Liver (tissue), 10 donors: ENCODE measurements at places on chromosomes 7 and 10. TPM values are rescaled to one million over a fixed set of nuclear protein-coding genes. Genes with fewer than 3 reads are reported as not detected.

DLX5 gene
- not detected for total RNA-seq

STAG3 gene
- 0.28 TPM for total RNA-seq

OGDHL gene
- total RNA-seq: 67.9 TPM

ZNF804B gene
- not detected for total RNA-seq

ADRB1 gene
- 0.17 TPM for total RNA-seq

MALRD1 gene
- 0.37 TPM for total RNA-seq

TMEM60 gene
- 4.9 TPM for total RNA-seq

PTPRZ1 gene
- 0.17 TPM for total RNA-seq

CALY gene
- total RNA-seq: not detected

- DNase-seq: no peak
Observed at GRCh38 chr10:129631006-129631405, 164.0 kb downstream of the MGMT start.

GRCh38 chr7:23600236-23600635, 3.1 kb downstream of the CCDC126 start:
- DNase-seq: no peak

DNA sequence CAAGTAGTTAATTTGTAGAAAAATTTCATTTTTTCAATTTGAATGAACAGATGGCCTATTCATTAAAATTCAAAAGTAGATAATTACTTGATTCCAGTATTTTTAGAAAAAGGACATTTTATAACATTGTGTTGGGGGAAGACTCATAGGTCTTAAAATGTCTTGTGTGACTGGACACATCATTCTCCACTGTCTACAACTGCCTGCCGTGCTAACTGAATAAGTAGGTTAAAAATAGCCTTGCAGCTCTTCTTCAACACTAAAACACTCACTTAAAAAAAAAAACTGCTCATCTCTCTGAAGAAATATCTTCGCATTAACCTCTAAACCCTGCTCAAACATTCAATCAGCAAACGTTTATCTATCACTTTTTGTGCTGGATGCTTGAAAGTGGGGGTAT, 253.8 kb downstream of the CSTF2T start:
- DNase-seq: no peak

- DNase-seq: no peak
Observed at GRCh38 chr10:126080879-126081411, 184.6 kb downstream of the FANK1 start.

DNA sequence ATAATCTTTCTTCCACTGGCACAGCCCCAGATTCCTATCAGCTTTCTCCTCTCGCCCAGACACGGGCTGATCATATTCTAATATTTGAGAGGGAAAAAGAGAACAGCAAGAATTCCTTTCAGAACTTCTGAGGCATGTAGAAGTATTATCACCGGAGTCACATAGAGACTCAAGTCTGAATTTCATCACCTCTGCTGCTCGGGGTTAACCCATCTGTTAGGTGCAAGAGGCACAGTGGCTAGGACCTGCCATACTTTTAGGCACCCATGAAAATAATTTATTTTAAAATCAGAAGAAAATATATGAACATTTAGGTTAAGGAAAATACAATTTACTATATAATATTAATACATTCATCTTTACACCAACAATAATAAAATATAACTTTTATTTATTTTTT, 21.0 kb downstream of the PANK1 start:
- no peak for DNase-seq

DNA sequence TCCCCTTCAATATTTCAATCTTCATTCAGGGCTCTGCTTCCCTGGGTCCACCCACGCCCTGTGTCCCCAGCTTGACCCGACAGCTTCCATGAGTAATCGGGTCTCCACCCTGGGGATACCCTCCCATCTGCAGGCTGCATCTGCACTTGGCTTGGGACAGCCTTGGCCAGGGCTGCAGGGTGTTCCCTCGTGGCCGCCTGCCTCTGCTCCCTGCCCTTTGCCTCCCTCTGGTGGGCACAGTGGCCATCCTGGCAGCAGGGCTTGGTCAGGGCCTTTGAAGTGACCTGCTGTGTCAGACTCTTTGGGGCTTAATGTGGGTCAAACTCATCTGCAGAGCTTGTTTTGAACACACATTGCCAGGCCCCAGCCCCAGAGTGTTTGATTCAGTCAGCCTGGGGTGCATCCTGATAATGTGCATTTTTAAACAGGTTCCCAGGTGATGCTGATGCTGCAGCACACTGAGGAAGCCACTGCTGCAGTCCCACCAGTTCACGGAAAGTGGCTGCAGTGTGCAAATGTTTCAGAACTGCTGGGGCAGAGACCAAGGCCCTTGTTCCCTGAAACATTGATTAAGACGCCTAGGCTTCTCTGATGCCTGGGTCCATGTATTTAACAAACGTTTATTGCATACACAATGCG, 80.7 kb upstream of the SEC61G start:
- DNase-seq: peak; percentile 45

DNA sequence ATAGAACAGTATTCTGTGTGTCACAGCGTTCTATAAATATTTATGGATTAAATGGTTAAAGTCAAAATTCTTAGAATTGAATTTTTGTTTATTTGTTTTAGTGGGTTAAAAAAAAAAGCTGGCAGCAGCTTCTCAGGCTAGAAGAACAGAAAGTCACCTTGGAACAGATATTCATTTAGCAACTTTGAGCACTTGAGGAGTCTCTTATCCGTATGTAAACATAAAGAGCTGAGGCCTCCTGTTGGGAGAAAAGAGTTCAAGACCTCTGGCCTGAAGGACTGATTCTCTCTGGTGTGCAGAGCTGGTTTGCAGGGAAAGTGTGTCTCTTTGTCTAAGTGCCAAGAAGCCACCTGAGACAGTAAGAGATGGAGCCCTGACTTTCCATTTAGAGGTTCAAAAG, 109.9 kb downstream of the HERPUD2 start:
- no peak for DNase-seq

GRCh38 chr10:126073606-126074005, 177.2 kb downstream of the FANK1 start:
- DNase-seq: no peak

GRCh38 chr7:106520962-106521514, 139.9 kb downstream of the CCDC71L start:
- DNase-seq: no peak

DNA sequence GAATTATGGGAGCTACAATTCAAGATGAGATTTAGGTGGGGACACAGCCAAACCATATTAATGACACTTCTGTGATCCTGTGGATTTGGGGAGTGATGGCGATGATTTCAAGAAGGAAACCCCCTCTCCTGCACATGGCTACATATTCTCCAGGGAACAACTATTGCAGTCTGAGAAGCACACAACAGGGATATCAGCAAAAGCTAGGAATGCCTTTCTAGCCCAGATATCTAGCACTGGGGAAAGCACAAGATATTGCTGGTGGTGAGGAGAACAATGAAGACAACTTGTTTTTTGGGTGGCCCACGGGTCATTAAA, 24.3 kb downstream of the EPDR1 start:
- no peak for DNase-seq

DNA sequence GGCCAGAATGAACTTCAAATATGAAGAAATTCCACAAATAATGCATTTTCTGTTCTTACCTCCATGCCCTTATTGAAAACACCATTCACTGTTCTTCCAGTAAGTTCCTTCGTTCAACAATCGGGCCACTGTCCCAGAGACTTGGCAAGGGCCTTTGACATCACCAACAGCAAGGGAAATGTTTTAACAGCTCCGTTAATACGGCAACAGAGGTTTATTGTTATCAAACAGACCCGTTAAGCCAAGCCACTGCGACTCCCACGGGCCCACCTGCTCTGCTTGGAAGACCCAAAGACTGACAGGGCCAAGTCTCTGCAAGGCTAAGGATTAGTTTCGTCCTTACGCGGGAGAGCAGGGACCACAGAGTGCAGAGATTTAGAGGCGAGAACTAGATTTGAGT, 43.4 kb upstream of the LYZL1 start:
- no peak for DNase-seq

DNA sequence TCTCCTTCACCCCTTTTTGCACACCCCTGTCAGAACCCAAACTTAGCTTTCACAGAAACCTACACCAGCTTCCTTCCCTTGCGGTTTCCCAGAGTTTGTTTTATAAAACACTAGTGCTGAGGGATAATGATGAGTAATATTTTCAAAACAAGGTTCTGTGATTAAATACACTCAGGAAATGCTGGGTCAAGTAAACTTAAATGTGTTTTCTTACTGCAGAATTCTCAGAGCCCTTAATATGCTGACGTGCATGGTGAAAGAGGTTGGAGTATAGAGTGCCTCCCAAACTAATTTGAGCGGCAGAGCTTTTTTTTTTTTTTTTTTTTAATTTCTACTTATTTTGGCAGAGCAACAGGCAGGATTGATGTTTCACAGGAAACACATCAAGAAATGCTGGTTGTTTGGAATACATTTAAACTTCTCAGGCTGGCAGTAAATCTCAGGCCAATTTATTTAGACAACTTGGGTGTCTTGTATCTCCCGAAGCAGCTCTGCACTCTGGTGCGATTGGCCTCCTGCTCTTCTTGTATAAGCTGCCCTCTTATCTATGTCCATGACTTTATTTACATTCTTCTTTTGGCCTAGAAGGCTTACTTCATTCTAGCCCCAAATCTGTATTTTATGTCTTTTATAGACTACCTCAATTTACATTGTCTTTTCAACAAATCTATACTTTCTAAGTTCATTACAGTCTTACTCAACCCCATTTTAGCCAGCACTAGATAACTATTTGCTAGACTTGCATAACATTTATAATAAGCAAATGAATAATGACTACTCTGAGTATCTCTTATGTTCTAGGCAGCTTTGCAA, 165.4 kb downstream of the BMPER start:
- no peak for DNase-seq

- DNase-seq: no peak
Observed at GRCh38 chr10:2128991-2129390, 391.7 kb upstream of the ADARB2 start.

- no peak for DNase-seq
Observed at GRCh38 chr7:30155481-30155880, 20.7 kb downstream of the MTURN start.

- no peak for DNase-seq
Observed at GRCh38 chr7:66016131-66016461, 34.1 kb upstream of the GUSB start.

GRCh38 chr7:158811461-158811860, 17.8 kb downstream of the ESYT2 start:
- no peak for DNase-seq

DNA sequence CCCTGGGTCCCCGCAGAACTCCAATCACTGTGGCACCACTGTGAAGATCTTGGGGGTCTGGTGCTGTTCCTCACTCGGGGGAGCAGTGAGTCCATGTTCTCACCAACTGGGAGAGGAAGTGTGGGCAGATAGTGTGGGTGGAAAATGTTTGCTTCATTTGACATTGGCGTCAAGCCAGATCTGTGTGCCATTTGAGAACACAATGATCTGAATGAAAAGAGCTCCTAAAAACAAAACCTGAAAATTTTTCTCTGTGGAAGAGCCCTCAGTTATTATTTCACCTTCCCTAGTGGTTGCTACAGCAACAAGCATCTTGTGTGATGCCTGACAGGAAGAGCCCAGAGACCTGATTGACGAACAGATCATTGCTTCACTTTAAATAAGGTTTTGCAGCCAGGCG, 125.6 kb downstream of the VIPR2 start:
- no peak for DNase-seq

- no peak for DNase-seq
Observed at GRCh38 chr7:2824678-2825461, 19.2 kb downstream of the GNA12 start.

GRCh38 chr7:26995666-26996065, 100.1 kb downstream of the HOXA1 start:
- no peak for DNase-seq

DNA sequence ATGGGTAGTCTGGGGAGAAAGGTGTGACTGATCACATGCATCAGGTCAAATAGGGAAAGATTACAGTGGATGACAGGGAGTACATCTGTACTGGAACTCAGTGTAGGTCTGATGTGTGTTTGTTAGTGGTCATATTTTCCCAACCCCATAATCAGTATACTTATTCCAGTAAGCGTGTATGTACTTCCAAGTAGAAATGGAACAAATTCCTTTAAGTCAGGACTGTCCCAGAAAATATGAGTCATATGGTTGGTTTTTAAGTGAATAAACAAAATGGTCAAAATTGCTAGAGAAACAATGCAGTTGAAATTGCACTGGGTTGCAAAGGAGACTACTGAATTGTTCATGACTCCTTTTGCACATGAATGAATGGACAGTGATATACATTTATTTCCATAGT, 118.8 kb upstream of the MYO3A start:
- DNase-seq: no peak

DNA sequence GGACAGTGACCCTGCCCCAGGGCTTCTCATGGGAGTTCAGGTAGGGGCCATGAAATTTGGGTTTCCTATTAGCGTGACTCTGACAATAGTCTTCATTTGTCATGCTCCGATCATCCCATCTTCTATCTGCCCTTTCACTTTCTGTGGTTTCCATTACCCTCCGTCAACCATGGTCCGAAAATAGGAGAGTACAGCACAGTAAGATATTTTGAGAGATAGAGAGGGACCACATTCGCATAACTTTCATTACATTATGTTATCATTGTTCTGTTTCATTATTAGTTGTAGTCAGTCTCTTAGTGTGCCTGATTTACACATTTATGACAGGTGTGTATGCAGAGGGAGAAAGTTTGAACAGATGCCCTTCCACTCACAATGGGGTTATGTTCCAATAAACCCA, 649.2 kb downstream of the SDK1 start:
- no peak for DNase-seq

DNA sequence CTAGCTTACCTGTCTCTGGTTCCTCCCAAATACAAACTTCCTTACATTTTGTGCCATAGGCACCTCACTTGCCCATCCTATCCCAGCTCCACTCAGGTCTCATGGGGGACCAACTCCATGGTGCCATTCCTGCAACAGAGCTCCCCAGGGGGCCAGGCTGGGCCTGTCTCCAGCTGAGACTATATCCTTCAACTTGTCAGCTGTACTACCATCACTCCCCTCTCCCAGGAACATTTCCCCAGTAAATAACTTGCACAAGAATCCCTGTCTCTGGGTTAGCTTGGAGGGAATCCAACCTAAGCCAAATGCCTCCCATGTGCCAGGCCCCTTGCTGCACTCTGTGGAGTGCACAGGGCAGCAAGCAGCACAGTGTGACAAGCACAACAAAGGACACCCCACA, 33.2 kb downstream of the FRMPD2 start:
- no peak for DNase-seq

GRCh38 chr10:88804083-88804812, 1.7 kb downstream of the LIPM start:
- no peak for DNase-seq

- no peak for DNase-seq
Observed at GRCh38 chr10:85222300-85222699, 893.9 kb downstream of the CCSER2 start.
